ENCODE measurements at places on chromosomes 5 and 9.

DNA sequence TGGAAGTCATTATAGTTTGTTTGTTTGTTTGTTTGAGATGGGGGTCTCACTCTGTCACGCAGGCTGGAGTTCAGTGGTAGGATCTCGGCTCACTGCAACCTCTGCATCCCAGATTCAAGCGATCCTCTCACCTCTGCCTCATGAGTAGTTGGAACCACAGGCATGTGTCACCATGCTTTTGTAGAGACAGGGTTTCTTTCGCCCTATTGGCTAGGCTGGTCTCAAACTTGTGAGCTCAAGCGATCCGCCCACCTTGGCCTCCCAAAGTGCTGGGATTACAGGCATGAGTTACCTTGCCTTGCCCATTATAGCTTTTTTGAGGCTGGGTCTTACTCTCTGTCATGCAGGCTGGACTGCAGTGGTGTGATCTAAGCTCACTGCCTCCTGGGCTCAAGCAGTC, 28.8 kb downstream of the NSD1 start:
- DNase-seq, result no peak

DNA sequence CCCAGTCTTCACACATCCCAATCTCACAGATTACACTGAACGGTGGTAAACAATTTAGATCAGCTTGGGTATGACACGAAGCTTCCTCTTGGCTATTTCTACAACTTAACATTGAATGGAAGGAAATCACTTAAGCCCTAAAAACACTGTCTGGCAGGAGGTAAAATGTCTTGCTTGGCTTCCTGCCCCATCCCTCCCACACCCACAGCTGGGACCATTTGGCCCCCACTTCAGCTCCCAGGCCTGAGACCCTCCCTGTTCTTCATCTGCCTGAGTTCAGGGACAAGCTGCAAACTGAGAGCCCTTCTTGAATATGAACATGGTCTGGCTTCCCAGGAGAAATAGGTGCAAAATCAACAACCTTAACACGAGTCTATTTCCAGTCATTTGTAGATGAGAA, 3.4 kb upstream of the COL15A1 start:
- no peak for DNase-seq

GRCh38 chr5:32322882-32323281, 10.1 kb upstream of the MTMR12 start:
- no peak for DNase-seq

DNA sequence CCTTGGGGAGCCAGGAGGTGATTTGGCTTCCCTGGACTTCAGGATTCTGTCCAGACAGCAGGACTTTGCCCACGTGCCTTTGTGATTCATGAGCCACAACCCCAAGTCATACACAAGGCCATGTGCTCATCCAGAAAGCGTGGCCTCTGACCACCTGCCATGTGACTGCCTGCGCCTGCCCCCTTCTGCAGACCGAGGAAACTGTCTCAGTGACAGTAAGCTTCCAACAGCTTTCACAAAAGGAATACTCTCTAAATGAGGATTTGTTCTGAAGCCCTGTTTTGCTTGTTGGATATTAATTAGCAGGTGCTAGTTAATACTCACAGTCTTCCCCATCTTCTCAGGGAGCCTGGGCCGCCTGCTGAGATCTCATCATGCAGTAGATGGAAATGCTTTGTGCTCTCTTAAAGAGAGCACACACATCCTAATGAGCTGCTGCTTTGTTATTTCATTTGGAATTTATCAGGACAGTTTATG, 36.9 kb upstream of the ANGPTL2 start:
- no peak for DNase-seq

DNA sequence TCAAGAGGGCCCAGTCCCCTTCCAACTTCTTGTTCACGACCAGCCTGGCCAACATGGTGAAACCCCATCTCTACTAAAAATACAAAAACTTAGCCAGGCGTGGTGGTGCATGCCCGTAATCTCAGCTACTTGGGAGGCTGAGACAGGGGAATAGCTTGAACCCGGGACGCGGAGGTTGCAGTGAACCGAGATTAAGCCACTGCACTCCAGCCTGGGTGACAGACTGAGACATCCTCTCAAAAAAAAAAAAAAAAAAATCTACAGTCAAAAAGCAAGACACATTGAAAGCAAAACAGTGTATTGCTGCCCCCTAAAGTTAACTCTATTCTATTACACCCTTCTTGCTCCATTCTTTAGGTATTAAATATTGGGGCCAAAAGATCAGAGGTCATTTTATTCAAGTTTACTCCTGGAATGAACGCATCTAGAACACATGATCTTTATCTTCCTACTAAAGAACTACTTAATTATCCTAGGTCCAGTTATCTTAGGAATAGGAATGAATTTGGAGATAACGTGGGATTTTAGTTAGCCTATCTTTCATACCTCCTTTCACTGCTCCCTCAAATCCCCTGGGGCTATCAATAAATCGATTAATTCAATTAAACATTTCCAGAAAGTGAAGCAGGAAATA, 2.4 kb downstream of the ATG12 start:
- no peak for DNase-seq

DNA sequence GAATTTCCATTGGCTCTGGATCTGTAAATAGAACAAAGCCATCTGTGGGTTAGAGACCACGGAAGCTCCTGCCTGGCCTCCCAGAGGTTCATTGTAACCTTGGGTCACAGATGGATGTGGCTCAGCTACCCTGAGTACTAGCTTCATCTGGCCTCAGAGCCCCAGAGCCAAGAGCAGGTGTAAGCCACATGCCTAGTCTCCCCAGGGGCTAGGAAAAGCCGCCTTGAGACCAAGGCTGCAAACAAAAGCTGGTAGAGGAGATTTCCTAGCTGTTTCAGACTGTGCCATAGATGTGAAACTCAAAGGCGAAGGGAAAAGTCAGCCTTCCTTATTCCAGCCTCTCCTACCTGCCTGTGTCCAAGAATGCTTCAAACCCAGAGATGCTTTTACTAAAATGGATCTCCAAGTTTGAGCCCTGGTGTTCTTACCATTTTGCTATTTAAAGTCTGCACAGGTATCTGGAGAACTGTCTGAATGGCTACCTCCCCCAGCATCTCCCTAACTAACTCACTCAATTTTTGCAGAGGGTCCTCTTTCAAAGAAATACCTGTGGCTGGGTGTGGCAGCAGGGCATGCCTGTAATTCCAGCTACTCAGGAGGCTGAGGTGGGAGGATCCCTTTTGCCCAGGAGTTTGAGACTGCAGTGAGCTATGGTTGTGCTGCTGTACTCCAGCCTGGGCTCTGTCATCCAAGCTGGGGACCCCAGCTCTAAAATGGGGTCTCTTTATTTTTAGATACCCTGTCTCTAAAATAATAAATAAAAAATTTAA, 42.3 kb upstream of the MAP1B start:
- no peak for DNase-seq

DNA sequence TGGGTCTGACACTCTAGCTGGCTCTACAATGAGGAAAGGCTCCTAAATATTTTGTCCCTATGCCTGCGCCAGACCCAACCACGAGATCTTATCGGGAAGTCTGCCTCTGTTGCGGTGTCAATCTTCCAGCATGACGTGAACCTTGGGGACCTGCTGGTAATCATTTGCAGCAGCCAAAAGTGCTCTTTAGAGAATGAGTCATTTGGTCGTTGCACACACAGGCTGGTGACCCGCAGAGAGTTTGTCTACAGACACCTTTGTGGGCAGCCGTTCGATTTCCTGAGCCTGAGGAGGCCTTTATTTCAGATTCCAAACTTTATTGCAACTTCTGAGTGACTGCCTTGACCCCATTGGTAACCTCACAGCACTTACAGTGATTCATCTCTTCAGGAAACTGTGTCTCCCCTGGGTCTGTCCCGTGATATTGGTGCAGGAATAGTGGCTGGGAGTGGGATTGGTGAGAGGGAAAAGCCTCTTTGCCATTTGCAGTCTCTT, 326.1 kb downstream of the NSG2 start:
- DNase-seq, result no peak

GRCh38 chr5:873328-873727, 19.3 kb downstream of the BRD9 start:
- DNase-seq, result no peak

- DNase-seq, result no peak
Observed at GRCh38 chr5:72234868-72235267, 85.2 kb downstream of the MRPS27 start.

- no peak for DNase-seq
Observed at GRCh38 chr9:135117281-135117680, 29.8 kb downstream of the OLFM1 start.

DNA sequence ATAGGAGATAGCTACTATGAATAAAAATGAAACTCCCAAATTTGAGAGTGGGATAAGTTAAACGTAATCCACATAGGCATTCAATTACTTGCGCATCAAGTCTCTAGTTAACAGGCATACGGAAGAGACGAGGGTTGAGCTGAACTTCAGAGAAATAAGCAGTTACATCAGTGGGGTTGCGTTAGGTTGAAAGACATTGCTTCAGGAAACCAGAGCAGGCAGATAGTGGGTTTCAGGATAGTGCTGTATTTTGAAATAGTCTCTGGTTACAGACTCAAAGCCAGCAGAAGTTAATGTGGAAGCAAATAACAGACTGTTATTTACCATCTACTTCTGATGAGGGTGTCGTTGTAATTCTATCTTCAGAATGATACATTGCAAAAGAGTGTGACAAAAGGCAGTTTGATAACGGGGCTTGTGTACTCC, 533.4 kb downstream of the PDE4D start:
- no peak for DNase-seq

DNA sequence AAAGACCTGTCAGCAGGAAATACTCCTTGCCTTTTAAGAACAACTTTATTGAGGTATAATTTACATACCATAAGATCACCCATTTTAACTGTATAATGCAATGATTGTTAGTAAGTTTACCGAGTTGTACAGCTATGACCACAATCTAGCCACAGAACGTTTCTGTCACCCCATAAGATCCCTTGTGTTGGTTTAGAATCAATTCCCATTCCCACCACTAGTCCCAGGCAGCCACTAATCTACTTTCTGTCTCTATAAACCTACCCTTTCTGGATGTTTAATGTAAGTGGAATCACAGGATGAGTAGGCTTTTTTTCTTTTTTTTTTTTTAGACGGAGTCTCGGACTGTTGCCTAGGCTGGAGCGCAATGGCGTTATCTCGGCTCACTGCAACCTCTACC, 4.4 kb downstream of the GPR107 start:
- DNase-seq, result no peak

GRCh38 chr9:121299467-121300282, 31.7 kb downstream of the GSN start:
- no peak for DNase-seq

DNA sequence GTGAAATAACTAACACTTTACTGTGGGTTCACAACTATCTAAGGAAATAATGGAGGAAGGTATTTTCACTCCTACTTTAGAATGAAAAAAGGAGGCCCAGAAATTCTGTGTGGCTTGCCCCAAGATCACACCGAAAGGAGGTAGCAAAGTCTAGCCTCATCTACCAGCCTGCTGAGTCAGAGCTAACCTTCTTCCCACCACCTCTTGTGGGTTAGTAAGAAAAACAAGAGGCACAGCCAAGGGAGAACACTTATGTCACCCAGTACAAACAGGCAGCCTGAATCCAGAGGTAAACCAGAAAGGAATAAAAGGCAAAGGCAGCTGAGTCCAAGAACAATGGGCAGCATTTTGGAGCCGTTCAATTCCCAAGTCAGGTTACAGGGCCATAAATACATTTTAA, 91.9 kb upstream of the RASEF start:
- no peak for DNase-seq

DNA sequence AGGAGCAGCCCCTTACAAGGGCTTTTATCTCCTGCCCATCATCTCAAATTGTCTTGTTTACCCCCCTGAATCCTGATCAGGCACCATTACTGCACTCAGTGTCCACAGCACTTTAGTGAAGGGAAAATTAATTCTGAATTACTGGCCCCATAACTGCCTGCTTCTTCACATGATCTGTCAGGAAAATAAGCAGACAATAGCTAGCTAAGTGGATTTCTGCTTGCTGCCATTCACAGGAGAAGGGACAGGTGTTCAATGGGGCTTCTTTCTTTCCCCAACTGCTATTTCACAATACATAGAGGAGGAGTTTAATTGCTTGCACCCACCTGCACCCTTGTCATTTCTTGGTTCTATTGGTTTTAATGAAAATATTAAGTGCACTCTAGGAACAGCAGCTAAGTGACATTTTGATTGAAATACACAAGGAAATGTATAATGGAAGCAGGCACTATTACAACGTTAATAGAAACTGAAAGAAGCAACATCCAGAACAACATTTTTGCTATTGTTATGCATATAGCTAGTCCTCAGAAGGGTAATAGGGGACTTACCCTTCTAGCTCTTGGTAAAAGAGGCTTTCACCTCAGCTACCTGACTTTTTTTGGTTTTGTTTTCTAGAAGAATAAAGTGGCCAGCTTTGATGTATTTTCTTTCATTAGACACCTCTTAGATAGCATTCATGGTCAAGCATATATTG, 599.3 kb upstream of the TLE4 start:
- no peak for DNase-seq

DNA sequence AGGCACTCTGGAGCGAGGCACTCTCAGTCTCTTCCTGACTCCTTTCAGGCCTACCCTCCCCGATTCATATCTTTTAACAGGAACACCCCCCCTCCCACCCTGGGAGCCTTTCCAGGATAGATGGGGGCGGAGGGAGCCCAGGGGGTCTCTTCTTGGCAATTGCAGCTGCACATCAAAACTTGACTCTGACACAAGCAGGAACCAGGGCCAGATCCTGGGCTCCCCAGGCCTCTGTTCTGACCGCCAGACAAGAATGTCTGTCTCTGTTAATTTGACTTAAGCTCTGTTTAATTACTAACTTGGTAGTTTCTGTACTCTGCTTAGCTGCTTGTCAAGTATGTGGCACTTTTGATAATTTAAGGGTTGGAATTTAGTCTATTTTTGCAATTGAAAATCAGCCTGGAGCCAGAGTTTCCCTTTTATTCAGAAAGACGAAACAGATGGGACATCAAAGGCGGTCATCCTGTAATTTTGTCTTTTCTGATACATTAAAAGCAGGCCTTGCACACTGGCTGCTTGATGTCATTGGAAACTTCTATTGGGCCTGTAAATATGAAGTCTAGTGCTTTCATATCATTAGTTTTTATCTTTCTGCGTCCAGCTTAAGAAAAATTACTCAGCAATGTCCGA, 43.3 kb downstream of the ACTL7B start:
- no peak for DNase-seq

DNA sequence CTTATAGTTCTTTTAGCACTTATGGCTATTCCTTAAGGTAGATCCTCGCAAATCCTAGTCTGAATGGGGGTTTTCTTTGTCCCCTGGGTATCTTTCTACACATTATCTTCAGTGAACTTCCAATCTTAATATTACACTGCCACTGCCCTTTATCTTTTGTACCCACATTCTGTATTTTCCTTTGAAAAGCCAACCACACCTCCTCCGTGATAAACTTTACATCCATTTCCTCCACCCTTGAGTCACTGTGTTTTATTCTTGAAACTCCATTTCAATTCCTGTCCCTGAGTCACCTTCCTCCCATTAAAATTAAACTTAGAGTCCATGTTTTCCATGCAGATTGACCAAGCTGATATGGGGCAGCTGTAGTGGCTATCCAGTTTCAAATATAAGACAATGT, 43.2 kb upstream of the RICTOR start:
- DNase-seq, result no peak
